ENCODE measurements at places on chromosomes 12 and 14.

GRCh38 chr12:79108962-79109361, 244.4 kb downstream of the SYT1 start:
- DNase-seq, result no peak

DNA sequence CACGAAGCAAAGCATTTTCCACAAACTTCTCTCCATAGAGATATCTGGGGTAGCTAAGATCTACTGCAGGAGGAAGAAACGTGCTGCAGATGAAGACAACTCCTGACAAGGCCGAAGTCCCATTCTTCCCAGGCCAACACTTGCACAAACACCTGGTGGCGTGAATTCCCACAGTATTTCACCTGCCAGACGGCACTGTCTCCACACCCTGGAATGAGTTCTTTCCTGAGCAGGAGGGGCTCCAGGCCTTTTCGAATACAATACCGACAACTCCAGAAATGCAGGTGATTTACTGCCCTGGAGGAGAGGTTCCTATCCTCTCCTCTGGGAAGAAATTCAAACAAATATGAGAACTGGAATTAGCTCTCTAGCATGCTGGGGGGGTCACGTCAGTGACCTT, 179.9 kb downstream of the MON2 start:
- no peak for DNase-seq

GRCh38 chr12:31106101-31106803, 32.6 kb downstream of the DDX11 start:
- no peak for DNase-seq

- DNase-seq, result no peak
Measured at GRCh38 chr14:63747846-63748245, 20.0 kb upstream of the SGPP1 start.

DNA sequence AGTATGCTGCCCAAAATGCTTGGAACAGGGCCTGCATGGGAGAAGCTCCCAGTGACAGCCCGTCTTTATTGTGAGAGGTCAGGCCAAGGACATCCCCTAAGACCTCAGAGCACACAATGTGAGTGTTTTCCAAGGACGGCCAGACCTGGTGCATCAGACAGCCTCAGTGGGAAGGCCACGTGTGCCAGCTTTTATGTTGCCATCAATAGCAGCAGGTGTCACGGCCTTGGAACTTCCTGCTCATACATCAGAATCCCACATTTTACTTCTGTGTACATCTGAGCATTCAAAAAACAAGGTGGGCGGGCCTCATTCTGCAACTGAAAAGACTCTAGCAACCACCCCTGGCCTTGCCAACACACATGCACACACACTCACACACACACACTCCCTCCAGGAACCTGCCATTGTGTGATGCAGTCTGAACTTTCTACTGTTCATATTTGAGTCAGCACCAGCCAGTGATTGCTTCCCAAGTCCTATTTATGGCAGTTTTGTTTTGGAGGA, 753.1 kb upstream of the TBX3 start:
- no peak for DNase-seq
